ENCODE measurements at places on chromosomes 3 and 15. TPM values are rescaled to one million over a fixed set of nuclear protein-coding genes. Genes with fewer than 3 reads are reported as not detected.

The SLC12A1 gene
- not detected for total RNA-seq

The BTLA gene
- not detected for total RNA-seq

The GRM7 gene
- total RNA-seq = not detected

The ABHD6 gene
- 11.1 TPM for total RNA-seq

The CHRNA3 gene
- not detected for total RNA-seq

The SAMD7 gene
- total RNA-seq = not detected

The TGM4 gene
- total RNA-seq = not detected

The PSTPIP1 gene
- total RNA-seq = not detected

The POU1F1 gene
- not detected for total RNA-seq

The FBXO40 gene
- total RNA-seq = not detected

The TIMP4 gene
- 1.8 TPM for total RNA-seq

The AHSG gene
- under 0.01 TPM for total RNA-seq

Measured in smooth muscle cell of the umbilical artery (primary cell).